H9 (cell line): ENCODE measurements at places on chromosomes 12 and 14. TPM values are rescaled to one million over a fixed set of nuclear protein-coding genes. Genes with fewer than 3 reads are reported as not detected.

VRK1 gene
- total RNA-seq: 55.7 and 61.3 TPM in 2 replicates

LRRC43 gene
- total RNA-seq: 0.46 and 0.53 TPM in 2 replicates

ANKS1B gene
- 3.4 and 4.1 TPM in 2 replicates for total RNA-seq

TEX22 gene
- total RNA-seq: 0.50 and 0.83 TPM in 2 replicates

KRT74 gene
- total RNA-seq: not detected in 2 replicates

A2M gene
- 0.94 and 1.2 TPM in 2 replicates for total RNA-seq

DNA sequence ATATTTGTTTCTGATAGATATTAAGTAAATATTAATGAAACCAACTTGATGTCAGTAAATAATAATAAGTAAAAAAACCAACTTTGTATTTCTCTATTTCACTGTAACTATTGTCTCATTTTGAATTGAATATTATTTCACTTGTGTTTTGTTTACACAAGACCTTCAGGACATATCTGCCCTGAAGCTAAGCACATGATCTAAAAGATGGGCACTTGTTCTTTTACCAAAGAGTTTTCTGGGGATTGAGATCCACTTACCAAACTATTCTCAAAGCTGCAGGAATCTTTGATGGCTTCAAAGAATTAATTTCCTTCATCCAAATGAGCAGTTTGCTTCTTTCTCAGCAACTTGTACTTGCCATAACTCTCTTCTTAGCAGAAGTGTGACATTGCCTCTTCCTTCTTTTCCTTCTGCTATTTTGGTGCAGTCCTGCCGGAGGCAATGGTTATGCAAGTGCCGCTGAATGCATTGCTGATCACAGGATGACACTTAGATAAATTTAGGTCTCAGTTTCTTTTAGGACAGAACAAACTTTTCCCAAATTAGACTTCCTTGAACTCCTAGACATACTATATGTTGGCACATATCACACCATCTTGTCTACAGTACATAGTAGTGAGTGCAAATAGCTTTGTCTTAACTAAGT is 9.2 kb downstream of the FAR2 start:
- no peak overlapping the region for H3K27ac ChIP-seq
- no peaks in the 10 kb centered on the region; the same call in 1 of the 2 replicates for H3K4me1 ChIP-seq
- no peak overlapping the region for H3K4me3 ChIP-seq
- H3K27me3 ChIP-seq: no peaks in the 10 kb centered on the region

GRCh38 chr12:49838973-49839633 is 3.8 kb downstream of the BCDIN3D start:
- H3K4me1 ChIP-seq: no peaks in the 10 kb centered on the region
- no peak overlapping the region for H3K27ac ChIP-seq
- no peaks in the 10 kb centered on the region for H3K36me3 ChIP-seq

DNA sequence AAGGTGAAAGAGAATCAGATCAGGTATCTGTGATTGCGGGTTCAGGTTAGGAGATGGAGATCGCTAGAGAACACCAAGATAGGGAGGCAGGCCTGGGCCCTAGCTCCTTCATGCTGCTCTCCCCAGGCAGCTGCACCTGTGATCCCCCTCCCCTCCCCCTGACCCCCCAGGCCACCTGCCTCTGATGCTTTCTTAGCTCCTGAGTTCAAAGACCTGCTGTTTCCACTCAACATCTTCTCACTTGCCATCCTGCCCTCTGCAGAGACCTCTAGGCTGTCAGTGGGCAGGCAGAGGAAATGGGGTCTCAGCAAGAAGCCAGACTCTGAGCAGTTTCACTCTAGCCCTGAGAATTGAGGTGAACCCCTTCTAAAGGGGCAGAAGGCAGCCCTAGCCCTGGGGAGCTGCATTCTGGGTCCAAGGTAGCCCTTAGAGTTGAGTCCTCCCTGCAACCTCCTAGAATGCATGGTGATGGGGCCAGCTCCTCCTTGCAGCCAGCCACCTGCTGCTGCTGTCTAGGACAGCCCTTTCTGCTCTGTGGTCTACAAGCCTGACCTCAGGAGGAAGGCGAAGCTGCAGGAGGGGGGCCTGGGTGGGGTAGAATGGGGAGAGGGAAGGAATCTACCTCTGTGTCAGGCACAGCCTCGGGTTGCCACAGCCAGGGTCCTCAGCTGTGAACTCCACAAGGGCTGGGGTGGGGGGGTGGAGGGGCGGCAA is 6.4 kb upstream of the SLC48A1 start:
- peaks cover 6% of the 10 kb centered on the region for H3K4me1 ChIP-seq
- no peaks in the 10 kb centered on the region; the same call in 2 of the 3 replicates for H3K36me3 ChIP-seq
- H3K27me3 ChIP-seq: no peaks in the 10 kb centered on the region

DNA sequence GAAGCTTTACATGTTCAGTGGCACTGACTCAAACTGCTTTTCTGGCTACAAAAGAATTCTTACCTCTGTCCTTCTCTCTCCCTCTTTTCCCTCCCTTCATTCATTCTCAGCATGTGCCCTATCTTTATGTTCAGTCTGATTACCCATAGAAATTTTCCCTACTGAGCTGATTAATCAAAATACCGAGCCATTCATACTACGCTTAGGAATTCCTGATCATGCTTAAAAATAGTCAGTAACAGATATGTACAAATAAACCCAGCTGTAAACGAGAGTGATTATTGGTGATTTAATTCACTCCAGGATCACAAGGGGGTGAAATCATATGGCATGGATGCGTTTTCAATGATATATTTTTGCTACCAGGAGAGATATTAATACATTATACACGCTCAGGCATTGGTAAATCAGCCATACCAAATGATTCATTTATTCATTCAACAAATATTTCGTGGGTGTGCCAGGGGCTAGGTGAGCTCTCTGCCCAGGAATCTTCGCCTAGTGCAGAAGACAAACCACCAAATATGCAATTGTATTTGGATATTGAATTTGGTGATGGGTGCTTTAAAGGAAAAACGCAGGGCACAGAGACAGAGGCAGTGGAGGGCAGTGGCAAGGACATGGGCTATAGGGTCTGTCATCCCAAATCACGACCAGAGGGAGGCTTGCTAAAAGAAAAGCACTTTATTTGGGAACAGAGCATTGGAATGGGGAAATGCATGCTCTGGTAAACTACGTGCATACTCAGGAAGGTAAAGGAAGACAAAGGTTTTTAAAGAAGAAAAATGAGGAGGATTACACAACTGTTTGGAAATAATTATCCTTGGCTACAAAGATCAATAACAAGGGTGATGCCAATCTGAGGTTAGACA is 13.9 kb upstream of the VRK1 start:
- DNase-seq: no peak
- no peaks in the 10 kb centered on the region for H3K27me3 ChIP-seq
- no peak overlapping the region for H3K27ac ChIP-seq
- H3K4me3 ChIP-seq: no peak overlapping the region

DNA sequence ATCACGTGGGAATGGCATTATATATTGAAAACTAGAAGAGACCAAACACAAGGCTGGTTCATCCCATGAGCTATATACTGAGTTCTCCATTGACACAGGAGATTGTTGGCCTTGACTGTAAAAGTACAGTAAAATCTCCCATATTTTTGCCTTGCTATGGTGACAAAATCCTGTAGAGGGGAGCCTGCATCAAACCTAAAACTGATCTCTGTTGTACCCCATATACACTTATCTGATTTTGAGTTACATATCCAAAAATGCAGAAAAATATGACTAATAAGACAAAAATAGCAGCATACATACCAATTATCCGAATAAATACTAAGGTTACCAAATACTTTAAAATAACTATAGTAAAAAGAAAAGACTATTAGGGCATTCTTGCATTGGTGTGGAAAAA is 60.4 kb downstream of the TMTC3 start:
- no peaks in the 10 kb centered on the region for H3K4me1 ChIP-seq
- no peak for DNase-seq
- no peaks in the 10 kb centered on the region for H3K27me3 ChIP-seq
- H3K4me3 ChIP-seq: no peak overlapping the region
- H3K27ac ChIP-seq: no peak overlapping the region

DNA sequence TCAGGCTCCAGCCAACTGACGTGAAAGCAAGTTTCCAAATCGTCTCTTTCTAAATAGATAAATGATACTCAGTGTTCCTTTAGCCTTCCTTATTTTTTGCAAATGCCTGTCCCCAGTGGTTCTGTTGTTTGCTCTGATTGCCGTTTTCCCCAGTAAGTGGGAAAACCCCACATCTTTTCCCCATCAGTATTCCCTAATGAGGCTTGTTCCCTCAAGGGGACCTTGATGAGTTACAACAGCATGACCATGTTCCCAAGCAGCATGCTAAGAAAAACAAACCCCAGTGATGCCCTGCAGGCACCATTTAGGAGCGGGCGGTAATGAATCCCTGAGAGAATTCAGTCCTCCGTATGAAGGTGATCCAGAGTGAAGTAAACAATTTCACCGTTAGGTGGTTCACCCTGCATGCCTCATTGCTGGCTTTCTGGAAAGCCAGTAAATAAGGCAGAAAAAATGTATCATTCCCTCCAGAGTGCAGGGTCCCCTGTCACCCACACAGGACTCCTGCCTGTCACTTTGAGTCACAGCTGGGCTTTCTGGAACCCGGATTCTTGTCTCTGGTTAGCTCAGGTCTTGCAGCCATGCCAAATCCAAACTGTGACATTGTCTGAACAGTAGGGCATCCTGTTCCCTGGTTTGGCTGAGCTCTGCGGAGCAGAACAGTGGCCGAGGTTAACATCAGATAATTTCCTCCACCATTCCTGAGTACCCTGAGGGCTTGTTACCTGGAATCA is 222.6 kb downstream of the RGS6 start:
- no peak overlapping the region for H3K27ac ChIP-seq
- peaks cover 9% of the 10 kb centered on the region for H3K36me3 ChIP-seq
- no peak for DNase-seq
- no peaks in the 10 kb centered on the region for H3K27me3 ChIP-seq
- H3K4me3 ChIP-seq: no peak overlapping the region
- H3K4me1 ChIP-seq: no peaks in the 10 kb centered on the region

GRCh38 chr12:52119398-52120254 is 40.1 kb downstream of the SMIM41 start:
- H3K4me1 ChIP-seq: peaks cover 21% of the 10 kb centered on the region
- DNase-seq: peak; percentile 96
- peak overlapping the region; percentile 44; the same call in 1 of the 2 replicates for H3K4me3 ChIP-seq
- H3K27ac ChIP-seq: no peak overlapping the region
- no peaks in the 10 kb centered on the region for H3K36me3 ChIP-seq

- no peaks in the 10 kb centered on the region for H3K36me3 ChIP-seq
- H3K4me3 ChIP-seq: no peak overlapping the region
- H3K4me1 ChIP-seq: no peaks in the 10 kb centered on the region
- DNase-seq: no peak
- no peak overlapping the region for H3K27ac ChIP-seq
- no peaks in the 10 kb centered on the region for H3K27me3 ChIP-seq
Measured at GRCh38 chr14:29354486-29354885, 573.2 kb downstream of the PRKD1 start.

GRCh38 chr12:100518376-100518775 is 44.7 kb downstream of the NR1H4 start:
- H3K27me3 ChIP-seq: peaks cover 3% of the 10 kb centered on the region; the same call in 1 of the 2 replicates
- H3K36me3 ChIP-seq: no peaks in the 10 kb centered on the region
- H3K4me1 ChIP-seq: no peaks in the 10 kb centered on the region
- no peak overlapping the region for H3K4me3 ChIP-seq
- no peak overlapping the region for H3K27ac ChIP-seq

GRCh38 chr14:46053221-46053620 is 598.4 kb downstream of the RPL10L start:
- no peaks in the 10 kb centered on the region for H3K27me3 ChIP-seq
- H3K36me3 ChIP-seq: no peaks in the 10 kb centered on the region
- no peak overlapping the region for H3K4me3 ChIP-seq
- H3K27ac ChIP-seq: no peak overlapping the region
- no peak for DNase-seq
- H3K4me1 ChIP-seq: no peaks in the 10 kb centered on the region

- DNase-seq: no peak
- H3K36me3 ChIP-seq: peaks cover 19% of the 10 kb centered on the region
- no peaks in the 10 kb centered on the region; the same call in 1 of the 2 replicates for H3K4me1 ChIP-seq
- no peak overlapping the region for H3K4me3 ChIP-seq
- H3K27me3 ChIP-seq: no peaks in the 10 kb centered on the region
- H3K27ac ChIP-seq: no peak overlapping the region
Measured at GRCh38 chr12:79300199-79300568, 390.6 kb downstream of the PAWR start.

- H3K27me3 ChIP-seq: peaks cover 3% of the 10 kb centered on the region; the same call in 1 of the 2 replicates
- H3K36me3 ChIP-seq: no peaks in the 10 kb centered on the region
- no peak for DNase-seq
- no peak overlapping the region for H3K27ac ChIP-seq
Measured at GRCh38 chr12:52443966-52444365, 8.0 kb downstream of the KRT6B start.

- H3K36me3 ChIP-seq: no peaks in the 10 kb centered on the region
- H3K4me3 ChIP-seq: no peak overlapping the region
Measured at GRCh38 chr12:3658327-3659163, 94.4 kb downstream of the CRACR2A start.

GRCh38 chr14:69260190-69260860 is 367 bp downstream of the GALNT16 start:
- peaks cover 3% of the 10 kb centered on the region; the same call in 2 of the 3 replicates for H3K36me3 ChIP-seq
- H3K27ac ChIP-seq: no peak overlapping the region
- H3K4me1 ChIP-seq: no peaks in the 10 kb centered on the region; the same call in 1 of the 2 replicates
- H3K4me3 ChIP-seq: peak overlapping the region; percentile 74
- peak; percentile 60 for DNase-seq

DNA sequence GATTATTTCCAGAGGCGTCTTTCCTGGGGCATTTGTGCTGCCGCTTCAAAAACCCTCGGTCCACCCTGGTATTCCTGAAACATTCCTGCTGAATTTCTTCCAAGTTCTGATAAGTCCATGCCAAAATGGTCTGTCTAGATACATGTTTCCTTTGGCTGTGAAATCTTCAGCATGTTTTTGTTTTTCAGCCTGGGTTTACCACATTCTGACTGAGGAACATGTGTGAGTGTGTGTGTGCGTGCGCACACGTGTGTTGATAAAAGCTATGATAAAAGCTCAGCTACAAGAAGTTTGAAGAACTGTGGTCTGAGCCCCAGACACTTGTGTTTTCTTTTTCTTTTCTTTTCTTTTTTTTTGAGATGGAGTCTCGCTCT is 22.4 kb downstream of the ANKRD9 start:
- H3K36me3 ChIP-seq: no peaks in the 10 kb centered on the region; the same call in 2 of the 3 replicates
- no peak overlapping the region for H3K27ac ChIP-seq
- no peaks in the 10 kb centered on the region for H3K4me1 ChIP-seq
- no peak overlapping the region for H3K4me3 ChIP-seq

GRCh38 chr12:29682088-29682487 is 101.7 kb downstream of the TMTC1 start:
- H3K4me1 ChIP-seq: no peaks in the 10 kb centered on the region
- peaks cover 4% of the 10 kb centered on the region; the same call in 1 of the 2 replicates for H3K36me3 ChIP-seq
- no peak overlapping the region for H3K4me3 ChIP-seq
- DNase-seq: no peak
- no peak overlapping the region for H3K27ac ChIP-seq

DNA sequence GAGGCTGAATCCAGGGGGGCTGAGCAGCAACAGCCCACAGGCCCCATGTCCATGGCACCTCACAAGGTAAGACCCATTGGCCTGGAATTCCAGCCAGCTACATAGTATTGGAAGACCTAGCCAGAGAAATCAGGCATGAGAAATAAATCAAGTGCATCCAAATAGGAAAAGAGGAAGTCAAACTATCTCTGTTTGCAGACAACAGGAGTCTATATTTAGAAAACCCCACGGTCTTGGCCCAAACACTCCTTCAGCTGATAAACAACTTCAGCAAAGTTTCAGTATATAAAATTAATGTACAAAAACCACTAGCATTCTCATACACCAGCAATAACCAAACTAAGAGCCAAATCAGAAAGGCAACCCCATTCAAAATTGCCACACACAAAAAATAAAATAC is 16.9 kb downstream of the PDE6H start:
- no peak overlapping the region for H3K4me3 ChIP-seq
- H3K27me3 ChIP-seq: no peaks in the 10 kb centered on the region
- DNase-seq: no peak
- no peaks in the 10 kb centered on the region for H3K4me1 ChIP-seq

- DNase-seq: no peak
- no peaks in the 10 kb centered on the region for H3K27me3 ChIP-seq
- H3K36me3 ChIP-seq: peaks cover 12% of the 10 kb centered on the region; the same call in 2 of the 3 replicates
- no peak overlapping the region for H3K4me3 ChIP-seq
- H3K27ac ChIP-seq: no peak overlapping the region
Measured at GRCh38 chr14:74670726-74671411, 42.0 kb downstream of the AREL1 start.
